ENCODE measurements at places on chromosomes 7 and 10.

- DNase-seq = peak; percentile 54
These were observed 34.2 kb upstream of the ANK3 start for GRCh38 chr10:60423920-60424319.

- DNase-seq = peak; percentile 24
These were observed 136.8 kb upstream of the PDE1C start for GRCh38 chr7:32206987-32207386.

GRCh38 chr10:7606951-7607404, 59.8 kb downstream of the ITIH5 start:
- peak; percentile 28 for DNase-seq

DNA sequence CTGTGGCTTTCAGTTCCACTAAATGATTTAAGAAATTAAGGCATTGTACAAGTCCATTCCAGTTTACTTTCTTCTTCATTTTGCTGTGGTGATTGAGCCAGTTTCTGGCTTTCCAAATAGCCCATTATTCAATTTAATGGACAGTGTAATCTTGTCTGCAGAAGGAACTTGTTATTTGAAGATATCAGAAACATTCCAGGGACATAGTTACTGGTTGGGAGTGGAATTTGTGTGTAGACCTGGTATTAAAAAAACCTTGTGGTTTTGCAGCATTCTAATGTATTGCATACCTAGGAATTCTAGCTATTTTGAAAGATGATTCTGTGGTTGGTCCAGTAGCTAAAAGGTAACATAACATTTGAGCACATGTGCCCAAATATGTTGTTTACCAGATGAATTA, 72.2 kb downstream of the MCU start:
- DNase-seq = peak; percentile 98

DNA sequence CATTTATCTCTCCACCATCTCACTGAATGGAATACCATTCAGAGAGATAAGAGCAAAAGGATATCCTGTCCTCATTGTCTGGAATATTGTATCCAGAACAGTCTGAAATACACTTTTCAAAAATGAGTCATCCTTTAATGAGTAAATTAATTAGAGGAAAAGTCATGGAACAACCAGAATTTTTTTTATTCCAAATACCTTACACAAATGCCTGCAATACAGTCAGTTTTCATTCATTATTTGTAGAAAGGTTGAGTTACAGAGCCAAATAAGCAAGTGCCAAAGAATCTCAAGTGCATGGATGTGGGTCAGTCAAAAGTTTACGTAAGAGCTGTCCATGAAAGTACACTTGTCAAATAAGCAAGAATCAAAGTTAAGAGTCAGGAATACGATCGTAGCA, 482.6 kb downstream of the IPMK start:
- no peak for DNase-seq

- DNase-seq = no peak
These were observed 128.6 kb downstream of the ADCY1 start for GRCh38 chr7:45702751-45703150.

GRCh38 chr7:101094376-101094775, 9.1 kb downstream of the TRIM56 start:
- DNase-seq = no peak

DNA sequence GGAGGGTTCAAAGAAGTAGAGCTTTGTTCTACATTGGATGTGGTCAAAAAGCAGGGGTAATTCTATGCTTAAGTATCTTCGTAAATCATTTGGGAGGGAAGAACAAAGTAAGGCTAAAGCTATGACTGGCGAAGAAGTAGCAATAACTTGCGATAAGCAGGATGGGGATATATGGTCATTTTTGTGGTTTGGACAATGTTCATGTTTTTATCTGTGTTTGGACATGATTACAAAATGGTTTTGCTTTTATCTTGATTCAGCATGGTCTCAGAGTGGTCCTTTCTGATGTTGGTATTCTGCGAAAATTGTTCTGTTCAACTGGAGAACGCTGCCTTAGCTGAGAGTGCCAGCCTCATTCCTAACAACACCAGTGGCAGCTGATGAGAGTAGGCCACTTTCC, 208.8 kb downstream of the SEMA3A start:
- peak; percentile 3 for DNase-seq

- DNase-seq = peak; percentile 60
These were observed 51.6 kb upstream of the ZNF32 start for GRCh38 chr10:43700306-43700705.

- no peak for DNase-seq
These were observed 102.1 kb downstream of the PDGFA start for GRCh38 chr7:417625-417889.

DNA sequence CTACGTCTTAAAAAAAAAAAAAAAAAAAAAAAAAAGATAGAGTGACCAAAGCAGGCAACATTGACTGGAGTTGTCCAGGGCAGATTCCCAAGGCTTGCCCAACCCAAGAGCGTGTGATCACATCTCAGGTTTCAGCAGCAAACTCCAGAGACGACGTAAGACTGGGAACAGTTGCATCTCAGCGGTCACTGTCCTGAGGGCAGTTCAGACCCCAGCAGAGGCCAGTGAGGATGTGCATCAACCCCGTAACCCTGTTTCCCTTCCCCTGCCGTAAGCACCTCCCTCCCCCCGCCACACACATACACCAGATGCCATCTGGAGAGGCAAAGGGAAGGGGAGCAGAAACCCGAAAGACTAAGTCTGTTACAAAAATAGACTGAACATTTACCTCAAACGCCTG, 19.3 kb upstream of the TOMM7 start:
- DNase-seq = no peak

DNA sequence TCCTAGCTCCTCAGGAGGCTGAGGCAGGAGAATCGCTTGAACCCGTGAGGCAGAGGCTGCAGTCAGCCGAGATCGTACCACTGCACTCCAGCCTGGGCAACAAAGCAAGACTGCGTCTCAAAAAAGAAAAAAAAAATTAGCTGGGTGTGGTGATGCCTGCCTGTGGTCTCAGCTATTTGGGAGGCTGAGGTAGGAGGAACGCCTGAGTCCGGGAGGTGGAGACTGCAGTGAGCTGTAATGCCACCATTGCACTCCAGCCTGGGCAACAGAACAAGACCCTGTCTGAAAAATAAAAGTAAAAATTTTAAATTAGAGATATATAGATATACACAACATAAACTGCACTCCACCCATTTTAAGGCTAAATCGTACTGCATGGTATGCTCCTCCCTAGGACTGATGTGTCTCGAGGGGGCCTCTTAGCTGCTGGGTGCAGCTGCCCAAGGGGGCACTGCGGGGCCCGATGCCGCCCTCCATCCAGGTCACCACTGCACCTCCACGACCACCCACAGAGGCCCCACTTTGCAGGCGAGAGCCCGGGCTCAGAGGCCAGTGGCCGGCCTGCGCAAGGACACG, 40.9 kb upstream of the FOXK1 start:
- DNase-seq = no peak

- DNase-seq = peak; percentile 66
These were observed 120.1 kb downstream of the ELAPOR2 start for GRCh38 chr7:86939197-86939814.

DNA sequence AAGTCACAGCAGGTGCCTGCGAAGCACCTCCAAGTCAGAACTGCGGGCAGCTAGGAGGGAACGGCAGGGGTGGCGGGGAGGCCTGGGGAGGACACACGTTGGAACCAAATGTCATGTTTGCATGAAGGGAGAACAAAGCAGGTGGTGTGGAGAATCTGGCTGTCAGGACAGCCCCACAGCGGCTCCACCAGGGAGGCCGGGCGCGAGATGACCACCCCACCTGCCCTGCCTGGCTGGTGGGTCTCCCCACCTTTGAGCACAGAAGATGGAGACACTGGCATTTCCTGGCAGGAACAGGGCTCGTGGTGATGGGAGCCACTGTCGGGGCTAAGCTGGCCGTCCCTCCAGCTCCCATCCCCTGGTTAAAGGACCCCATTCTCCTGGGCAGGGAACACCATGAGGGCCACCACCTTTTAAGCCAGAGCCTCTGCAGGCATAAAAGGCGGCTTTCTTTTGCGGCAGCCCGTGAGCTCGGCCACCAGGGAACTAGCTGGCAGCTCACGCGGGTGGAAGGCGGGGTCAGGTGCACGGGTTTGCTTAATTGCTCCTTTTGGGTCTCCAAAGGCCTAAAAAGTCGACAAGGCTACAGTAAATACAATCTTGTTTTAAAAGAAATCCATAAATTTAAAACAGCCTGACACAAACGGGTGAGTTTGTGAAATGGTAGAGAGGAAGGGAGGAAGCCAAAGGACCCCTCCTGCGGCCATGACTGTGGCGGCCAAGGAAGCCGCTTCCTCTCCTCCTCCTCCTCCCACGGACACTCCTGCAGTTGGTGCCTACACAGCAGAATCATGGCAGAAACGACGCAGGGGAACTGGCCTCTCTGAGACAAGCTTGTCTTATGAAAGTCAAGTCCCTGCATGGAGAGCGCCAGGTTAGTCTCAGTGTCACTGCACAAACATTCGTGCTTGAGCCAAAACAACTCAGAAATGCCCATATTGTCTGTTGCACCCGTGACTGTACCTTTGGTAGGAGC, 213.8 kb downstream of the DNAJB6 start:
- no peak for DNase-seq

DNA sequence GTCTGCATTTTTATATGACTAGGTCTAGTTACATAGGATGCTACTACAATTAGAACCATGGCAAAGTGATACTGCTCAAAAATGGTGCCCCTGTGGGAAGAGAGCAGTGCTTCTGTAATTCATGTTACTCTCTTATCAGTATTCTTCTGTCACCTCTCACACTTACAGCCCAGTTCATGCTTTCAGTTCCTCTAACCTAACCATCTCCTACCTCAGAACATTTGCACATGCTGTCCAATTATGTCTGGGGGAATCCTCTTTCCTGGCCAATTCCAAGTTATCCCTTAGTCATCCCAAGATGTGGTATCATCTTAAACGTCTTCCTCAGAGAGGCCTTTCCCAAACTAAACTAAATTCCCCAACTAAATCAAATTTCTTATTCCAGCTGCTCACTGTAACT, 190.2 kb downstream of the RELN start:
- no peak for DNase-seq

DNA sequence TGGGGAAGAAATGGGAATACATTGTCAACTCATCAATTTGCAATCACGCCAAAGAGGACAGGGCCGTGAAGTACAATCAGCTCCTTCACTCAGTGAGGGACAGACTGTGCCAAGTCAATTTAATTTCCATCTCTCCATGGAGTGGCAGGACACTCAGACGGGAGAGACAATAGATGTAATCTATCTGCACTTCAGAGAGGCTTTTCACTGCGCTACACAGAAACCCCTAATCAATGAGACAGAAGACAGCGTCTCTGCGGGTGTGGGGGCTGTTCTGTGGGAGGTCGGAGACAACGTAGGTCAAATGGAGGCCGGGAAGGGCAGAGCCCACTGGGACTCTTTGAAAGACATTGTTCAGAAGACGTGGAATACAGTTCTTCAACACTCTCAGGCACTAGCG, 541.0 kb upstream of the ADARB2 start:
- DNase-seq = no peak

DNA sequence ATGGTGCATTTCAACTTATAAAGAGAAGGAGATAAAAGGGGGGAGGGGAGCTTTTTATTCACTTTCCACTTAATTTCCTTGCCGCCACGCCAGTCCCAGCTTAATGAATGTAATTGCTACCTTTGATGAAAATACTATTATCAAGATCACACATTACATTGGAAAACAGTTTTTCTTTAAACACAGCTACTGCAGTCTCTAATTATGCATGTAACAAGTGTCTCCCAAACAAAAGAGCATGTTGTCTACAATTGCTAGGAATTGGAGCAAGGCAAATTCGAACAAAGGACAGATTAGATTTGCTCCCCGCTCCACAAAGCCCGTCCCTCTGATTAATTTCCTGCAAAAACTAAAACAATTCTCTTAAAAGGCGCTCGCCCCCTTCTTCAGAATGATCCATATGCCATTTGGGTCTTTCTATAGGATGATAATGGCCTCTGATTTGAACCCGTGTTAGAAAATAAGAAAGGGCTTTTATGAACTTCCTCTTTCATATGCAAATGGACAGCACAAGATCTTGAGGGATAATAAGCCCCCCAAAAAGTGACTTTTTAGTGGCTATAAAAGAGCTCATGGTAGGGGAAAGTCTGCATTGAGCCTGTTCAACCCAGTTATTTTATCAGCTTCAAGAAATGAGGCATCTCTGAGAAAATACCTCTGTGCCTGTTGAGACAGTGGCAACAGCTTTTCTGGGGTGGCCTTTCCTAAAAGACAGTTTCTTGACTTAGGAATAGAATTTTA, 60.6 kb downstream of the ACADSB start:
- DNase-seq = no peak

- DNase-seq = peak; percentile 33
These were observed 109.5 kb upstream of the ITGB1 start for GRCh38 chr10:33067481-33067880.

DNA sequence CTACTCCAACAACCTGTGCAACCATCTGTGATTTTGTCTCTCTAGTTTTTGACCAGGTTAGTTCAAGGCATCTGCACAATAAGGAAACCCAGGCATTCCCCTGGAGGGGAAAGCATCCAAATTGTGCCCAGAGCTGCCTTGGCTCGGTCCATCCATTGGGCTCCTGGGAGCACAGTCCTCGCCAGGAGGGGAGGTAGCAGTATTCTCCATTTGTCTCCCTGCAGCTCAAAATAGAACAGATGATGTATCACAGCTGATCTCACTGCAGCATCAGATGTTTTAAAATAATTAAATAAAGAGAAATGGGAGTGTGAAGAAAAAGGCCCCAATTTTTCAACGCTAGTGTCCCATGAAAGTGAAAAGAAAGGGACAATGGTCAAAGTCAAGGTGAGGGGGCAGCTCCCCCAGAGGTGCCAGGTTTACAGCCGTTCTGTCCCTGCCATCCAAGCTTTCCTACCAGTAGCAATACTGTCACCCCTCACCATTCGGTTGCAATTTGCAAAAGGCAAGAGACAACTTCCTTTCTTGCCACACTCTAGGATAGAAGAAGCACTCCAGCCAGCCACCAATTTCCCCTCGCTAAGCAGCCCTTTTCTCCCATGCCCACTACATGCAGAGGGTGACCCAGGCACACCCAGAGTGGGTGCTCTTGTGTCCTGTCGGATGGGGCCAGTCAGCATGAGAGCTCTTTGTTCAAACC, 43.7 kb downstream of the KCNMA1 start:
- DNase-seq = no peak

DNA sequence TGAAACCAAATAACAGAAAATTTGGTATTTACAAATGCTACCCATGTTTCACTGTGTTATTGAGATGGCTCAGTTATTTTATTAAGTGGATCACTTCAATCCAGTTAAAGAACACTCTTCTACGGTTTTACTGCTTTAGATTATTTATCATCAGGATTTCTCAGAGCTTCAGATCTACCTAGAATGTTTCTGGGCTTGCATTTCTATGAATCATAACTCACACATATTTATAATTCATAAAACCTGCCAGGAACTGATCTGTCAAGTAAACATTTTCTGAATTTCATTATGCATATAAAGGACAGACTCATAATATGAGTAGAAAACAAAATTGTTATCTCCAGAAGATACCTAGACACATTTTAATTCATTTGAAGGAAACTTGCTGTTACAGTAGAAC, 1172.3 kb upstream of the LRRTM3 start:
- no peak for DNase-seq

DNA sequence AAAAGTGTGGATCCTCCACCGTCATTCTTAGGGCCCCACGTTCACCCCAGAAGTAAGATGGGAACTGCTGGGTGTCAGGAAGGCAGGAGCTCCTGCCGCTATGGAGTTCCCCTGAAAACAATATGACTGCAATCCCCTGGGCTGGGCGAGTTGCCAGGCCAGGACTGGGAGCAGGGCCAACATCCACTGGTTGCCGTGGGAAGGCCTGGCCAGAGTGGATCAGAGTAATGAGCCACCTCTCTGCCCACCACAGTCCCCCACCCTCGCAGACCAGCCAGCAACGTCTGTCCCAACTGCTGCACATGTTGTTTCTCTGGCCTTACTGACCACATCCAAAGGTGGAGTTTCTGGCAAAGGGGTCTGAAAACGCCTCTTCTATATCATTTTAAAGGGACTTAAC, 86.6 kb downstream of the STRA8 start:
- DNase-seq = peak; percentile 65

GRCh38 chr10:24153031-24153430, 55.9 kb upstream of the KIAA1217 start:
- peak; percentile 96 for DNase-seq
